ENCODE measurements at places on chromosomes 1 and 21.

DNA sequence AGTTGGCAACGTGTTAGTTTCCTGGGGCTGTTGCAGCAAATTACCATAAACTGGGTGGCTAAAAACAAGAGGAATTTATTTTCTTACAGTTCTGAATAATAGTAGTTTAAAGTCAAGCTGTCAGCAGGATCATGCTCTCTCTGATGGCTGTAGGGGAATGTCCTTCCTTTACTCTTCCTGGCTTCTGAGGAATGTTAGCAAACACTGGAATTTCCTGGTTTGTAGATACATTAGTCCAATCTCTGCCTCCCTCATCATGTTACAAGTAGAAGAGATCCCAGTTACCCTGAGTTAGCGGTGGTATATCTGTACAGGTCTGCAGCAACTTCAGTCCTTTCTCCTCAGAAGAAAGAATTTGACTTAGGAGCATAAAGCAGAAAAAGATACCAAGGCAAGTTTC, 2249.1 kb downstream of the NCAM2 start:
- DNase-seq: no peak

DNA sequence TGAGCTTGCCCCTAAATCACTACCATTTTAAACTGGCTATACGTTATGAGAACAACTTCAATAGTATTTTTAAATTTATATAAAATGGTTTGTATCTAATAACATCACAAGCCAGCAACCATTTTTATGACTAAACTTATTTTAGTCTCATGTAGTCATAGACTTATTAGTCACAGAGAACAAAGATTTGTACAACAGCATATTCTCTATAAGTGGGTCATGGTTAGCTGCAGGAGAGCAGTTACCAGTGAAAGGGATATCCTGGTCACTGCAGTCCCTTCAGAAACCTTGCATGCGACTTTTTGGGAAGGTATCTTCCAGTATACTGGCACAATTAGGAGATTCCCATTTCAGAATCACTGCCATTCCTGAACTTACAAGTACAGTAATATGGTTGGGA, 90.0 kb downstream of the HFM1 start:
- DNase-seq: no peak

- no peak for DNase-seq
Observed at GRCh38 chr1:147762233-147763024, 2.0 kb upstream of the GJA5 start.

GRCh38 chr1:42175314-42176054, 10.9 kb upstream of the GUCA2A start:
- DNase-seq: no peak

- no peak for DNase-seq
Observed at GRCh38 chr21:42102076-42102475, 31.0 kb downstream of the UMODL1 start.

DNA sequence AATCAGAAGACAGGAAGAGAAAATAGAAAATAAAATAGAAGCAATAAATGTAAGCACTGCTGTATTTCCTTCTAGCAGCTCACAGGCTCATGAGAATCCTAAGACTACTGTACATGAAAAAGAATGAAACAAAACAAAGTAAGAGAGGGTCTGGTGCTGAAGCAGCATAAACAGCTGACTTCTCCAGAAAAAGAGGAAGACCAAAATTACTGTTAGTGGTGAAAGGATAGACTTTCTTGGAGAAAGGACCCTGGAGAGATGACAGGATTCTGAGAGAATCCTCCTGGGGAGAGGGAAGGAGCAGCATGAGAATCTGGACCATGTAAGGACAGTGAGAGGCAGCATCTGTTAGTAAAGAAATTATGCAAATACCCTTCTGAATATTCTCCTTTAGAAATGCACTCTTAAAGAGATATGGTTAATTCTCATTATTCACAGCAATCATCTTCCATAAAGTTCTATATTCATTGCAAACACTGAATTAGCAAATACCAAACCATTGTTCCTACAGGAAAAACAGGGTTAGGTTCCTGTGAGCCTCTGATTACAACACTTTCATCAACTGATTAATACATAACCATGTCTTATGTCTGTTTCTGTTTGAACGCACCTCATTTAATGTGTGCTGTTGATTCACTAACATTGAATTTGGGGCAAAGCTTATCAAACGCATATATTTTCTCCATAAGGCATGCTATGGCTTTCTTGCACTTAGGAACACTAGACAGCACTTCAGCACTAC, 17.0 kb downstream of the SLC25A24 start:
- DNase-seq: no peak

DNA sequence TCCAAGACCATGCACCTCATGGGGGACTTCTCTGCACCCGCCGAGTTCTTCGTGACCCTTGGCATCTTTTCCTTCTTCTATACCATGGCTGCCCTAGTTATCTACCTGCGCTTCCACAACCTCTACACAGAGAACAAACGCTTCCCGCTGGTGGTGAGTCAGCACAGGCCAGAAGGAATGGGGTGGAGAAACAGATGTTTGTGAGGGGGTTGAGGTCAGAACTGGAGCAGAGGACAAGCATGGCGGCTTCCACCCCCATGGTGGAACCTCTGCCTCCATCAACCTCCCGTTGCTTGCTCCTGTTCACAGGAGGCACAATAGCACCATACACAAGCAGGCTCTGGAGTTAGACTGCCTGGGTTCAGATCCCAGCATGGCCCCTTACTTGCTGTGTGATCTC, 6.9 kb upstream of the ATXN7L2 start:
- no peak for DNase-seq

DNA sequence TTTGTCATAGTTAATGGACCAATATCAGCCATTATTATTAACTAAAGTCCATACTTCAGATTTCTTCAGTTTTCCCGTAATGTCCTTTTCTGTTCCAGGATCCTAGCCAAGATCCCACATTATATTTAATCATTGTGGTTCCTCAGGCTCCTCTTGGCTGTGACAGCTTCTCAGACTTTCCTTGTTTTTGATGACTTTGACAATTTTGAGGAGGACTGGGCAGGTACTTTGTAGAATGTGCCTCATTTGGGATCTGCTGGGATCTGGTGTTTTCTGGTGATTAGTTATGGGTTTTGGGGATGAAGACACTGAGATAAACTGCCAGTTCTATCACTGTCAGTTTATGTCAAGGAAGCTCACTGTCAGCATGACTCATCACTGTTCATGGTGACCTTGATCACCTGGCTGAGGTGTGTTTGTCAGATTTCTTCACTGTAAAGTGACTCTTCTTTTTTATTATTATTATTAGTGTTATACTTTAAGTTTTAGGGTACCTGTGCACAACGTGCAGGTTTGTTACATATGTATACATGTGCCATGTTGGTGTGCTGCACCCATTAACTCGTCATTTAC, 66.3 kb downstream of the PCBP3 start:
- DNase-seq: no peak

DNA sequence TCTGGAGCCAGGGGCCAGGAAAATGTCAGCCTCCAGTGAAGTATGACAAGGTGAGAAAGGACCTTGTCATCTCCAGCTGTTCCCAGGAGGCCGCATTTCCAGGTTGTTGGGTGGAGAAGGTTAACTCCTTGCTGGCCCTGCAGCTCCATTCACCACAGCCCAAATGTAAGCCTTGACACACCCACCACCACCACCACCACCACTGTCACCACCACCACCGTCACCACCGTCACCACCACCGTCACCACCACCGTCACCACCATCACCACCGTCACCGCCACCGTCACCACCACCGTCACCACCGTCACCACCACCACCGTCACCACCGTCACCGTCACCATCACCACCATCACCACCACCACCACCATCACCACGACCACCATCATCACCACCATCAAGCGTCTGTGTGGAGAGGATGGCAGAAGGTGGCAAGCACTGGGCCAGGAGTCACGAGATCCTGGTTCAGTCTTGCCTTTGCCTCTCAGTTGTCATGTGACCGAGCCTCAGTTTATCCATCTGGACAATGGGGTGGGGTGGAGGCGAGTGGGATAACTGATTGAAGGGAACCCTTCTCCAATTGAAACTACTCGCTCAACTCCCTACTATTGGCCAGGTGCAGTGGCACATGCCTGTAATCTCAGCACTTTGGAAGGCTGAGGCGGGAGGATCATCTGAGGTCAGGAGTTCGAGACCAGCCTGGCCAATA, 21.2 kb upstream of the FAM131C start:
- no peak for DNase-seq

DNA sequence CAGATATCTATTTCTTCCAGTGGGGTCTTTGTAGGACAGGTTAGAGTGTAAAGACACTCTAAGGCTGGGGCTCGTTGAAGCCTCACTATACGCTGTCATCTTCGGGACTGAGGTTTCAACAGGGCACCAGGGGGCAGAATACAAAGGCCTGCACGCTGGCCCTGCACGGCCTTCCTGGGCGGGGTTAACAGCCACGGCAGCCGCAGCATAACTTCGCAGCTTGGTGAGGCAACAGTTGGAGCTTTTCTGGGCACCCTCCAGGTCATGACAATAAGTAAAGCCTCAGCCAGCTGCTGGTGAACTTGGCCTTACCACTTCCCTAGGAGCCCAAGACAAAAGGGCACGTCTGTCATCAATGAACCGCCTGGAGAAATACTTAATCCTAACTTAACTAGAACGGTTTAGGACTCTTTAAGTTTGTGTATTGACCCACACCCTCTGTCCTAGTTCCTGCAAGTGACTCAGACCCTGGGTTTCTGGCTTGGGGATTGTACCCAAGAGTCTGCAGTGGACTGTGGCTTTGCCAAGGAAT, 2.3 kb upstream of the RUNX1 start:
- DNase-seq: peak; percentile 88

GRCh38 chr1:38330799-38331198, 284.2 kb upstream of the POU3F1 start:
- DNase-seq: no peak

DNA sequence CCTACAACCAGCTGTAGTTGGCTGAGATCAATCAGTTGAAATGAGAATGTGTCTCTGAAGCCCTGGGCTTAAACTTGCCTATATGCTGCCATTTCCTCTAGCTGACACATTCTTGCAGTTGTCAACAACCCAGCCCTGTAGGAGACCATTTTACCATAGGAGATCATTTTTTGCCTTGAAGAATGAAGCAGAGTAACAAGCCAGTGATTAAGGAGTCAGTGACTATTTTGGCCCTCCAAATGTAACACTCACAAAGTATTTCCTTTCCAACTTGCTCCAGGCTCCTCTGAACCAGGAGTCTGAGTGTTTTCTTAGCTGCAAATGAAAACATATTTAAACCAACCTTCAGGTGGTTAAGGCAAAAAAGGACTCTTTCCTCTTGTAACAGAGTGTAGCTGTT, 183.5 kb downstream of the ZZZ3 start:
- DNase-seq: no peak

DNA sequence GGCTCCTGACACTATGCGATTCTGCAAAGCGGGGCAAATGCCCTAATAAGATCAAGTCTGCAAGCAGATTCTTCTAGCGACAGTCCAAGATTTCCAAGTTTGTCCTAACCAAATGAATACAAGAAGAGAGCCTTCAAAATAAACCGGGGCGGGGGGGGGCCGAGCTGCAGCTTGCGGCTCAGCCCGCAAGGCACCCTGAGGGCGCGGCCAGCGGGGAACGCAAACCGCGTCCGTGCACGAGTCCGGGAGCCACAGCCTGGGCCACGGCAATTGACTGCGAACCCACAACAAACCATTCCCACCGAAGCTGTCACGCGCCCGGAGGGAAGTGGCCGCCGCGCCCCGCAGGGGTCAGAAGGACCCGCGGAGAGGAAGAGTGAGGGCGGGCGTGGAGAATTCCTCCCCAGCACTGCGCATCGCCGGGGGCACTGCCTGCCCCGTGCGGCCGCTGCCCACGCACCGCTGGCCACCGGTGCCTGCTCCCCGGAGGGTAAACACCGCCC, 687 bp downstream of the TGFBR3 start:
- DNase-seq: no peak

DNA sequence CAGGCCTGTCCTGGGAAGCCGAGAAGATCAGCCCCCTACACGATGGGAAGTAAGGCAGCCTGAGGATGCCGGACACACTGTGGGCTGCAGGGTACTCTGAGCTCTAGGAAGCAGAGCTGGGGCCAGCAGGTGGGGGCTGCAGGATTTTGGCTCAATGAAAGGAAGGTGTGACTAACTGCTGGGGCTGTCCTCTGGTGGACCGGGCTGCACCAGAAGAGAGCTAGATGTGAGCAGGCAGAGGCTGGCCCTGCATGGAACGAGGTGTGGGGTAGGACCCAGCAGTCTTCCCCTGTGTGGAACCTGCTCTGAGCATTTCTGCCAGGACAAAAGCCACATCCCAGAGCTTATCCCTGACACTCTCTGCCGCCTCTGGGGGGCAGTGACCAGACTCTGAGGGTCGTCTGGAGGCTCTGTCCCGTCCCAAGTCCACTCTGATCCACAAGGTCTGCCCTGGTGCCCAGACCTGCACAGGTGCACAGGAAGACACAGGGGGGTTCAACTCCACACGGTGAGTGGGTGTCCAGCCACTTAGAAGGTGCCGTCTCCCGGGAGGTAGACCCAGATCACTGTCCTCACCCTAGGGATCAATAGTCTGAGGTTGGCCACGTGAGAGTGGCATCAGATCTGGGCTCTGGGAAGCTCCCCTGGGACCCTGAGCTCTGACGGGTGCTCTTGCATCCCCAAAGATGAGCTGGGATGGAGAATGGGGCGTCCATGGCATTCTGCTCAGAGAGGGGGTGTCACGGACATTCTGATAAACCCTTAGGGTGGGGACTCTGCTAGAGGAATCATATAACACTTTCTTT, 187.6 kb upstream of the VAMP3 start:
- no peak for DNase-seq

- DNase-seq: no peak
Observed at GRCh38 chr1:209825591-209826434, 2.0 kb upstream of the UTP25 start.

DNA sequence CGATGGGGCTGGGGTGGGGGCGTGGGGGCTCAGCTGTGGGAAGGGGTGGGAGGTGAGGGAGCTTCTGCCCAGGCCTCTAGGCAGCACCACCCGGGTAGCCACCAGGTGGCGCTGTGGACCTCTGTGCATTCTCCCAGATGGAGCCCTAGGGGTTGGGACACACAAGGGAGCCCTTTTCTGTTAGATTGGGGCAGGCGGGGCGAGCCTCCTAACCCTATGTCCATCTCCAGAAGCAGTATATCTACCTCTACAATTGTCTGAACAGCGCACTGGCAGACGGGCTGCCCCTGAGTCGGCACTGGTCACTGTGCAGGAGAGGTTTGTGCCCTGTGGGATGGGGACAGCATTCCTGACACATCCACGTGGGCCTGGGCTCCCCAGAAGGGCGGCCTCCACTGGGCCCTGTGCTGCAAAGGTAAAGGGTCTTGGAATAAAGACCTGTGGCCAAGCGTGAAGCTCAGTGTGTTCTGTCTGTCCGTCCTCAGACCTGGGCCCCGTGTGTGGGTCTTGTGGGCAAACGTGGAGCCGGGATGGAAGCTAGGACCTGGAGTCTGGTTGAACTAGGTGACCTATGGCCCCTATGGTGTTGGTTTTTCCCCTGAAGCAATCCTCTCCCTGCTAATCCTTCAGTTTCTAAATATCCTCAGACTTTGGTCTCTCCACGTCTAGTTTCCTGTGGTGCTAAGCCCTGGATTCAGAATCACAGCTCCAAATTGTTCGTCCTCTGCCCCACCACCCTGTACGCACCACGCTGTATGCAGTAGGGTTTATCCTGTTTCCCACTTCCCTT, 4.4 kb upstream of the LGR6 start:
- peak; percentile 43 for DNase-seq

DNA sequence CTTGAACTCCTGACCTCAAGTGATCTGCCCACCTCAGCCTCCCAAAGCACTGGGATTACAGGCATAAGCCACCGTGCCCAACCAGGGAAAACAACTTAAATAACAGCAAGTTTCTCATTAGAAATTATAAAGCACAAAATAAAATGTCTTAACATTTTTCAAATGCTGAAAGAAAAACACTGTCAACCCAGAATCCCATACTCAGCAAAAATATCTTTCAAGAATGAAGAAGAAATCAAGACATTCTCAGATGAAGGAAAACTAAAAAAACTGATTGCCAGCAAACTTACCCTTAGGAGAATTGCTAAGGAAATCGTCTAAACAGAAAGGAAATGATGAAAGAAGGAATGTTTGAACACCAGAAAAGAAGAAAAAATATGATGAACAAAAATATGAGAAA, 191.1 kb upstream of the NR5A2 start:
- DNase-seq: no peak
